ENCODE measurements at places on chromosomes 5 and 9.

- no peak for DNase-seq
These were observed 241.7 kb downstream of the EBF1 start for GRCh38 chr5:158857976-158858375.

DNA sequence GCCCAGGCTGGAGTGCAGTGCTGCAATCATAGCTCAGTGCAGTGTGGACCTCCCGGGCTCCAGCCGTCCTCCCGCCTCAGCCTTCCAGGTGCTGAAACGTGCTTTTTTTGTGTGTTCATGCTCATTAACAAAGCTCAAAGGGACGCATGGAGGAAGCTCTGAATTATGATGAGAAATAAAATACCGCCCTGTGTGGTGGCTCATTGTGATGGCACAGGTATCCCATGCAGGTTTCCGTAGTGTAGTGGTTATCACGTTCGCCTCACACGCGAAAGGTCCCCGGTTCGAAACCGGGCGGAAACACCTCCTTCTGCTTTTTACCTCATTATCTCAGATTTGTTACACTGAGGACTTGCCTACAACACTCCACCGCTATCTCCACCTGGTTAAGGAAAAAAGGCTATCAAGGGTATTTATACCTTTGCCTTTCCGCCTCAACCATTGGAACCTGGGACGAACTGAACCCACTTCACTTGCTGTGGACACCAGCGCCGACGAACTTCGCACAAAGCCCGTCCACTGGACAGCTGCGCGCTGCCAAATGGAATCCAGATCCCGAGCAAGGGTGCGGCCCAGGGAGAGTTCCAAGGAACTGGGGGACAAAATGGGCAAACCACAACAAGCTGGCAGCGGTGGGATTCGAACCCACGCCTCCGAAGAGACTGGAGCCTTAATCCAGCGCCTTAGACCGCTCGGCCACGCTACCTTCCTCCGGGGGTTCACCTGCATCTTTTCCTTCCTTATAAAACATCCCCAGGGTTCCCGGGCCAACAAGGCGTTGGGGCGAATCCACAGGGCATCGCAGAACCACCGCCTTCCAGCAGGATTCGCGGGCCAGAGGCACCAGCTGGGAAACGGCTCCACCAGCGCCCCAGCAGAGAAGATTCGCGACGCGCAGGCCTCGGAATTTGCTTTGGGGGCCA lies 26.3 kb downstream of the OR2V2 start:
- no peak for DNase-seq

DNA sequence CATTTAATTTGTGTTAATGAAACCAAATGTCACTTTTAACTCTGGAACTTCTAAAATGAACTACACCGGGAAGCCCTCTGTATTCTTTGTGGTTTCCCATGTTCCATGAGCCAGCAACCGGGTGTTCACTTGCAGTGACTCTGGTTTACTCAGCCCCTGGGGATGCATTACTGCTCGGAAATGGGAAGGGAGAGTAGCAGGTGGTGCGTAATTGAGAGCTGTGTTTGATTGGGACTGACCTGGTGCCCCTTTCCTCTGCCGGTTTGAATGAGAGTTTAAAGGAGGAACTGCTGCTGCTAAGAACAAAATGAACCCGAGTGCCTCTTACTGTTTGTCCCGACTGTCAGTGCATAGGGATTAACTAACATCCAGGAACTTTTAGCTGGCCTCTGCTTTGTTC lies 100.1 kb upstream of the DHFR start:
- DNase-seq = no peak

GRCh38 chr9:130387905-130388304 lies 56.9 kb upstream of the ASS1 start:
- no peak for DNase-seq

GRCh38 chr5:160496784-160497183 lies 75.1 kb downstream of the PTTG1 start:
- no peak for DNase-seq

DNA sequence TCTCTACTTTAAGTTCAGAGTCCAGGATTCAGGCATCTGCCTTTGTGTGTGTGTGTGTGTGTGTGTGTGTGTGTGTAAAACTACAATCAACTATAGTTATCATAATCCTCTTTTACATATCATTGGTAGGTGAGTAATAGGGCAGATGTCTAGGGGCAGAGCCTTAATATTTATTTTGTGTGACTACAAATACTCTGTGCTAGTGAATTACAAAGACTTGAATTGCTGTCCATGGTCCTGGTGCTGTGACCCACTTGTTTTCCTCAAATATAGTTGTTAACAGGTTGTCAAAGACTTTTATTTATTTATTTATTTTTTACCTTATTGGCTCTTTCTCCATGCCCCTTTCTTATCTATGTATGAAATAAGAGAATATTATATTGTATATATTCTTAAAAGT lies 196.8 kb downstream of the ANXA1 start:
- no peak for DNase-seq

DNA sequence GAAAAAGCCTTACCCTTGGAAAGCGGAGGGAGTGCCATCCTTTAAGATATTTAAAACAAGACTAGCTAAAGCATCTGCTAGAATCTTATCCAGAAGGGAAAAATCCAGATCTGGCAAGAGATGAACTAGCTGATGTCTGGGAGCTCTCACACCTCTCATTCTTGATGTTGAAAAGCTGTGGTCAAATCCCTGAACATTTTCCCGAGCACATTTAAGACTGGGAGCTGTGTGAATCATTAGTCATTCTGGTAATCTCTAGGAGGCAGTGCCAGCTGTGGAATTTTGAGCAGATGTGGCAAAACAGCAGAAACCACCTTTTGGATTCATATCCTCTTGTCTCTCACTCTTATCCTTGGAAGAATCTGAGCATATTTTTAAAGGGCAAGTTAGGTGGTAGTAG lies 218.0 kb downstream of the MAN2A1 start:
- peak; percentile 44 for DNase-seq

- no peak for DNase-seq
These were observed 91.6 kb upstream of the ICE1 start for GRCh38 chr5:5330728-5331452.

DNA sequence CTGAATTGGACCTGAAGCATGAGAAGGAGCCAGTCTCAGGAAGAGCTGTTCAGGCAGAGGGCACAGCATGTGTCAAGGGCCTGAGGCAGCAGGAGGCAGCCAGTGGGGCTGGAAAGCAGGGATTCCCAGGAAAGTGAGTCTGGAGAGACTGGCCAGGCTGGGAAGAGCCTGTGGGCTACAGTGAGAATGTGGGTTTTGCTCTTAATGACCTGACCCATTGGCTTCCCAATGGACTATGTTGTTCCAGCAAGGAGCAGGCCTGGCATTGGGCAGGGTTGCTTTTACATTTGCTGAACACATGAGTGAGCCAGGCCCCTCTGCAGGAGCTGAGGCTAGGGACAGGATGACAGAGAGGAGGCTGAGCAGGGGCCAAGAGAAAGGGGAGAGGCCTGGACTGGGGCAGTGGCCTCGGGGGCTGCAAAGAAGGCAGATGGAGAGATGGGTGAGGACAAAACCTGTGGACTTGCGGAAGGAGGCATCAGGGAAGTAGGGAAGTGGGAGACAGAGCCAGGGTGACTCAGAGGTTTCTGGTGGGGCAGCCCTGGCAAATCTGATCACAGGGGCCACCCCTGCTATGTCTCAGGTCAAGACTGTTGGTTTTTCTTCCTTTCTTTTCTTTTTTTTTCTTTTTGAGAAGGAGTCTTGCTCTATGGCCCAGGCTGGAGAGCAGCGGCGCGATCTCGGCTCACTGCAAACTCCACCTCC lies 65.9 kb upstream of the NEK6 start:
- DNase-seq = no peak

GRCh38 chr9:33868440-33868973 lies 51.5 kb downstream of the UBE2R2 start:
- DNase-seq = peak; percentile 24

GRCh38 chr9:15769547-15769946 lies 216.7 kb downstream of the CCDC171 start:
- no peak for DNase-seq
